ENCODE measurements at places on chromosomes 13 and 19. TPM values are rescaled to one million over a fixed set of nuclear protein-coding genes. Genes with fewer than 3 reads are reported as not detected.

DNA sequence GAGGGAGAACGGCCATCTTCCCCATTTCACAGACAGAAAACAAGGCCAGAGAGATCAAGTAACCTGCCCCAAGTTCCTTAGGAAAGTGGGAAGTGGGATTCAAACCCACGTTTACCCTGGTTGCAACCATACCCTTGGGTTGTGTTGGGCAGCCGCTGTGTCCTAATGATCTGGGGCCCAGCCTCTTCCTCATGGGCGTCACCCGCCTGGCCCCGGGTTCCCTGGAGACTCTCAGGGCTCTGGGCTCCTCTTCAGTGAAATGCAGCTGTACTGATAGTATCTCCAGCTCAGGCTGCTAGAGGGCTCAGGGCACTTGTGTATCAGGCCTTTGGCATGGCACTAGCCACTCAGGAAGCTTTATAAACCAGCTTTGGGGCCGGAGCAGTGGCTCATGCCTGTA lies 9.8 kb downstream of the TMED1 start:
- DNase-seq, result no peak

- DNase-seq, result no peak
These were observed 269.3 kb downstream of the KCNRG start for GRCh38 chr13:50284540-50284939.

The EFNA2 gene
- total RNA-seq, result not detected

The FGF22 gene
- not detected for total RNA-seq

The FAM83E gene
- 3.3 TPM for total RNA-seq
